ENCODE measurements at places on chromosomes 5 and 9. TPM values are rescaled to one million over a fixed set of nuclear protein-coding genes. Genes with fewer than 3 reads are reported as not detected.

DNA sequence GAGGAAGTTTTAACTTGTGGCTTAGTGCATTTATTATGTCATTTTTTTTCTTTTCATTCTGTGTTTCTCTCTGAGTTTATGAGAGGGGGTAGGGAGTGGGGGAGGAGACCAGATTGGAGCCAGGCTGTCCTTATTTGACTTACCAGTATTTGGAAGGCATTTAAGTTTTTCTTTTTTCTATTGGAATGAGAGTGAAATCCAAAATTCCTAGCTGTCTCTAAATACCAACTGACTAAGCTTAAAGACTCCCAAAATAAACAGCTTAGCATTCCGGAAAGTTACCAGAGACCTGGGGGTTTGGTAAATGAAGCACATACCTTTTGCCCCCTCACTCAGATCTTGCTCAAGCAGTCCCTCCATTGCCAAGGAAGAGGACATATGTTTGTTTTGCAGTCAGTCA lies 581.9 kb upstream of the BRINP1 start:
- no peaks in the 10 kb centered on the region for H3K27me3 ChIP-seq
- H3K4me1 ChIP-seq, result peaks cover under 1% of the 10 kb centered on the region
- DNase-seq, result no peak
- H3K4me3 ChIP-seq, result no peak overlapping the region

The GFI1B gene
- not detected for total RNA-seq

DNA sequence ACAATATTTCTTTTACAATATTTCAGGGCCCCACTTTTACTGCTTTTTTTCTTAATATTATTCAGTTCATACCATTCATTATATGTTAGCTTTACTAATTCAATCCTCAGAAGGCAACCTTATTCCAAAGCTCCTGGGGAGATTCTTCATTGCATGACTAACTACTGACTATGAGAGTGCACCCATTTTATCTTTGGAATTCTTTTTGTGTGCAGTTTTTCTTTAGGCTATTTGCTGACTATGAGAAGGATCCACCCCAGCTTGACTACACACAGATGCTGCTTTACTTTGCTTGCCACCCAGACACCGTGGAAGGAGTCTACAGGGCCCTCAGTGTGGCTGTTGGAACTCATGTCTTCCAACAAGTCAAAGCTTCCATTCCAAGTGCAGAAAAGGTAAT lies 56.9 kb upstream of the IL7R start:
- no peak overlapping the region for H3K27ac ChIP-seq
- DNase-seq, result no peak
- peaks cover 5% of the 10 kb centered on the region for H3K4me1 ChIP-seq
- no peak overlapping the region for H3K4me3 ChIP-seq
- no peaks in the 10 kb centered on the region for H3K36me3 ChIP-seq

DNA sequence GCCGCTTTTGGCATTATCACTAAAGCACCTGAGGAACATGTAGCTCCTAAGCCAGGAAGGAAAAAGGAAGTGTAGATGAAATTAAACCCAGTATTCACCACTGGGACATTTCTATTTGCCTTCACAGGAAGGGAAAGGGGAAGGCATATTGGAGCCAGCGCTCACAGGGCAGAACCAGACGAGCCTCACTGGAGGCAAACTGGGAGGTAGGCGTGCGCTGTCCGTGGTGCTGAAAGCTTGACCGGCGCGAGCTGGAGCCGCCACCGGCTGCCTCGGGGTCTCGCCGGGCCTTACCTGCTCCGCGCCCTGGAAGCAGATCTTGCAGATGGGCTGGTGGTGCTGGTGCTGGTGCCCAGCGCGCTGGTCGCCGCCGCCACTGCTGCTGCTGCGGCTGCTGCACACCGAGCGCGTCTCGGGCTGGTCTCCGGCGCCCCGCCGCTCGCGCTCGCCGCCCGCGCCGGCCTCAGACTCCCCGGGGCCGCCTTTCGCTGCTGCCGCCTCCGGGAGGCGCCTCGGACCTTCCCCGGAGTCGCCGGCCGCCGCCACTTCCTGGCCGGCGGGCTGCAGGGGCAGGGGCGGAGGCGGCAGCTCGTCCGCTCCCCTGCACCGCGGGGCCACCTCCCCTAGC lies 732 bp downstream of the MARCHF11 start:
- H3K4me3 ChIP-seq, result no peak overlapping the region

The MAST4 gene
- total RNA-seq, result 85.9 TPM

DNA sequence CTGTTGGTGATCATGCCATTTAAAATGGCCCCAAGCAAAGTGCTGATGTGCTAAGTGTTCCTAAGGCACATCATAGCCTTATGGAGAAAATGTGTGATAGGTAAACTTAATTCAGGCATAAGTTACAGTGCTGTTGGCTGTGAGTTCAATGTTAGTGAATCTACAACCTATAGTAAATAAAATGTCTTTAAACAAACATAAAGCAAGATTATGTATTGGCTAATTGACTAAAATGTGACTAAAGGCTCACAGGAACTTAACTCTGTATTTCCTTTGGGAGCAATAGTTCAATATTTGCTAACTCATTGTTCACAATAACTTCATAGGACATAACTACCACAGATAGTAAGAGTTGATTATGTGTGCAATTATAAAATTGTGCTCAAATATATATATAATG lies 49.4 kb upstream of the LRRC19 start:
- no peak overlapping the region for H3K4me3 ChIP-seq
- peaks cover 5% of the 10 kb centered on the region for H3K4me1 ChIP-seq
- no peak overlapping the region for H3K27ac ChIP-seq
- H3K27me3 ChIP-seq, result no peaks in the 10 kb centered on the region
- no peak for DNase-seq

DNA sequence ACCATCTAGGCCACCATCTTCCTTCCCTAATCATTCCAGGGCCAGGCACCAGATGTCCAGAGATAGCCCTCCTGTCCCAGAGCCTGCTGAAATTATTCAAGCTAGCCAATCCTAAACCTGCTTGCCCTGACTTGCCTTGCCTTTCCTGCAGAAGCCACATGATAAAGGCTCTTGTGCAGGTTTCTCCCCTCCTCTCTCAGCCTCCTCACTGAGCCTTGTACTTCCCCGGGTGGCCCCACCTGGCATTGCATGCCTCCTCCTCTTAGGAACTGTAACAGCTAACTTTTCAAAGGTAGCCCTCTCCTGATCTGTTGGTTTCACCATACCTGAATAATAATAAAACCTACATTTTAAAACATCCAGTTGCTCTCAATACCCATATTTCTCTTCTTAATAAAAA lies 42.6 kb downstream of the DIRAS2 start:
- H3K36me3 ChIP-seq, result no peaks in the 10 kb centered on the region
- no peak overlapping the region for H3K27ac ChIP-seq
- DNase-seq, result no peak
- H3K4me3 ChIP-seq, result no peak overlapping the region
- H3K27me3 ChIP-seq, result no peaks in the 10 kb centered on the region

The PCDHGA2 gene
- 6.1 TPM for total RNA-seq

- H3K27ac ChIP-seq, result no peak overlapping the region
- no peaks in the 10 kb centered on the region for H3K36me3 ChIP-seq
- peaks cover 32% of the 10 kb centered on the region for H3K4me1 ChIP-seq
Observed at GRCh38 chr9:137672907-137673791, 54.3 kb downstream of the EHMT1 start.

DNA sequence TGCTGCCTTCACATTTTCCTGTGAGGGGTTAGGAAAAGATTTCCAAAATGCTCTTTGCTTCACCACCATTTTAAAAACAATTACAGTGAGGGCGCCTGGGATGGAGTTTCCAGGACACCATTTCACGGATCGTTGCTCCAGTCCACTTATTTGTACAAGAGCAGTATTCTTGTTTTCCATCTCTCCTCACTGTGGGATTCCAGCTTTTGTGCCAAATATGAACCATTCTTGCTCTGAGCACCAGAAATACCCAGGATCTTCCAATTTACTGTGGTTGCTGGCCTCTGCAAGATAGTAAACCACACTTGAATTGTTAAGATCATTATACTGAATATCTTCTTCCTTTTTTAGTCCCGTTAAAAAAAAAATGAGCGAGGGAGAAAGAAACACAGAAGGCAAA lies 899.5 kb downstream of the TLE1 start:
- no peak overlapping the region for H3K27ac ChIP-seq
- no peaks in the 10 kb centered on the region for H3K36me3 ChIP-seq
- H3K4me1 ChIP-seq, result no peaks in the 10 kb centered on the region
- no peaks in the 10 kb centered on the region for H3K27me3 ChIP-seq

The SLC36A3 gene
- not detected for total RNA-seq

GRCh38 chr9:132572921-132573320 lies 9.5 kb upstream of the BARHL1 start:
- no peaks in the 10 kb centered on the region for H3K36me3 ChIP-seq
- H3K4me3 ChIP-seq, result no peak overlapping the region
- H3K4me1 ChIP-seq, result no peaks in the 10 kb centered on the region
- DNase-seq, result no peak
- H3K27ac ChIP-seq, result no peak overlapping the region

The ABLIM3 gene
- 50.8 TPM for total RNA-seq

GRCh38 chr5:171418982-171419687 lies at the start of gene FGF18:
TSS of gene FGF18 (plus strand) at chr5:171419647. CDS start at chr5:171420200, 553 bp downstream.
- H3K27ac ChIP-seq, result no peak within 1 kb of the TSS
- peak within 1 kb of the TSS; percentile 33 for H3K4me3 ChIP-seq
- H3K36me3 ChIP-seq, result no peaks in the 10 kb centered on the region
- peaks cover 26% of the 10 kb centered on the region for H3K4me1 ChIP-seq
- peak; percentile 71 for DNase-seq

The PCDHB15 gene
- 3.2 TPM for total RNA-seq

GRCh38 chr9:82490019-82490499 lies 501.5 kb downstream of the SPATA31D1 start:
- no peak overlapping the region for H3K4me3 ChIP-seq
- no peaks in the 10 kb centered on the region for H3K36me3 ChIP-seq
- no peaks in the 10 kb centered on the region for H3K27me3 ChIP-seq

- H3K36me3 ChIP-seq, result peaks cover 71% of the 10 kb centered on the region
- no peak overlapping the region for H3K27ac ChIP-seq
- no peaks in the 10 kb centered on the region for H3K4me1 ChIP-seq
Observed at GRCh38 chr9:34106110-34106509, 20.4 kb downstream of the DCAF12 start.

The BARHL1 gene
- not detected for total RNA-seq

The SLC46A2 gene
- not detected for total RNA-seq

- no peak for DNase-seq
- H3K36me3 ChIP-seq, result no peaks in the 10 kb centered on the region
Observed at GRCh38 chr9:28720746-28721145, 1147.5 kb upstream of the C9orf72 start.

The AFAP1L1 gene
- 14.7 TPM for total RNA-seq

- no peak overlapping the region for H3K27ac ChIP-seq
- DNase-seq, result no peak
- no peaks in the 10 kb centered on the region for H3K4me1 ChIP-seq
- no peaks in the 10 kb centered on the region for H3K36me3 ChIP-seq
Observed at GRCh38 chr5:42759456-42759855, 2.8 kb downstream of the CCDC152 start.

GRCh38 chr9:92745881-92746280 lies 18.8 kb downstream of the BICD2 start:
- DNase-seq, result no peak
- H3K4me3 ChIP-seq, result no peak overlapping the region
- no peak overlapping the region for H3K27ac ChIP-seq
- peaks cover 79% of the 10 kb centered on the region for H3K4me1 ChIP-seq
- H3K36me3 ChIP-seq, result no peaks in the 10 kb centered on the region
- H3K27me3 ChIP-seq, result no peaks in the 10 kb centered on the region

The TLX3 gene
- not detected for total RNA-seq

DNA sequence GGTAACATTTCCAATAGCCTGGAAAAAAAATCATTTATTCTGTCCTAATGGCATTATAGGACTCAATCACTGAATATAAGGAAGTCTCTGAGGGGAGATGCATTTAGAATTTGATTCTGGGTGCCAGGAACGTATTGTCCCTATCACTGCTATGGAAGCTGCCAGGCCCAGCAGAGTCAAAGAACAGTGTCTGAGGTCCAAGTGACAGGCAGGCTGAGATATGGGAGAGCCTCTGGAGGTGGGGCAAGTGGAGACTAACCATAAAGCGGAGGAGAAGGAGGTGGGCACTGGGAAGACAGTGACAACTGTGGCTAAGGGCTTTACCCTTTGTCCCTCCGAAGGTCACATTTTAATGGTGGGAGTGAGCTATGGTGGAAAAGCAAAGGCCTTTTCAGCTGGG lies 505.5 kb downstream of the CTNND2 start:
- H3K27me3 ChIP-seq, result no peaks in the 10 kb centered on the region
- no peak for DNase-seq
- H3K27ac ChIP-seq, result no peak overlapping the region
- H3K36me3 ChIP-seq, result no peaks in the 10 kb centered on the region
- H3K4me1 ChIP-seq, result no peaks in the 10 kb centered on the region

DNA sequence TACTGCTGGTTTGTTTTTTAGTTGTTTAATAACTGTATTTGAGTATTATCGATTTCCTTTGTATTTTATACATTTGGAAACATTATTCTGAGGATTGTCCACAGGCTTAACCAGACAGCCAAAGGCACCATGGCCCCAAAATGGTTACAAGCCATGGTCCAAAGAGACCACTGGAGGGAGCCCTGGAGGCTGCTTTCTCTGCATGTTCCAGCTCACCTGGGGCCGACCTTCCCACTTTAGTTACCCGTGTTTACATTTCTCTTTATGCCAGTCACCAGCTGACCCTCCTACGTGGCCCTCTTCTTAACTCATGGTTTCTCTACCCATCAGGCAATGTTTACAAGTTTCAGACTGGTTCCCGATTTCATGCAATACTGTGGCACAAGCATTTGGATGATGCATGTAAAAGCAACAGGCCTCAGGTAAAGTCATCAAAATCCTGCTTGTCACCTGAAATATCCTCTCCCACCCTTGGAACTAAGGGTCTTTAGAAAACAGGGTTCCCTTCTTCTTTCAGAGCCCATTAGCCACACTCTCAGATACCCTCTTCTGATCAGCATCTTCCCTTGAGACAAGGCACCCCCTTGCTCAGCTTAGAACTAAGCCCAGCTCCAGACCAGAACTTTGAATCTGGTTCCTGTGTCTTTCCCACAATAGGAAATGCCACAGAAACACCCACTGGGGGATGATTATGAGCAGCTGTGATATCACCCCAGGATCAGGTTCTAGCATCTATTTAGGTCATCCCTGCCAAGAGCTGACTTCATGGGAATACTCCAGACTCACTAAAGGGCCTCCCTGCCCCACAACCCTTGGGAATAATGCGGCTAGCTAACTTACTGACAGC lies 49.9 kb upstream of the GARNL3 start:
- no peaks in the 10 kb centered on the region for H3K27me3 ChIP-seq
- H3K36me3 ChIP-seq, result no peaks in the 10 kb centered on the region

GRCh38 chr9:86665416-86665815 lies 281.9 kb downstream of the GAS1 start:
- no peak for DNase-seq
- no peak overlapping the region for H3K4me3 ChIP-seq
- no peak overlapping the region for H3K27ac ChIP-seq
- no peaks in the 10 kb centered on the region for H3K27me3 ChIP-seq
